ENCODE measurements at places on chromosomes 5 and 9. TPM values are rescaled to one million over a fixed set of nuclear protein-coding genes. Genes with fewer than 3 reads are reported as not detected.

CNTNAP3B gene
- total RNA-seq: 0.80 TPM

WNT8A gene
- total RNA-seq: not detected

- DNase-seq: no peak
These were observed 5.5 kb downstream of the PHF24 start for GRCh38 chr9:34963552-34963951.

DNM1 gene
- total RNA-seq: 1.3 TPM

DNA sequence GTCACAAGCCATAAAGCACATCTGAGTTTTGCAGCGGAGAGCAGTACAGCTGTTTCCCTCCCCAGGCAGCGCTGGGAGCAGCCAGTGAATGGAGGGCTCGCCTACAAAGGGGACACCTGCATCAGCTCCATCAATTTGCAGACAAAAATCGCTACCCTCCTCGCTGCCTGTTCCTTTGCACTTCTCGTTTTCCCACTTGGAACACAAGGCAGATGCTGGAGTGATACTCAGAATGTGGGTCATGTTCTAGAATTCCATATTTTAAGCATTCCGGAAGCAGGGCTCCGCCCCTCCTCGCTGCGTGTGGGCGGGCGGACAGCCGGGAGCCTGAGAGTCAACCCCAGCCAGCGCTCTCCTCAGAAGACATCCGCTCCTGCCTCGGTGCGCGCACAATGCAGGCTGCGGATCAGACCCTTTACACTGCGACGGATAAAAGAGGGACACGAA, 92.1 kb downstream of the LMNB1 start:
- DNase-seq: peak; percentile 35

CBY3 gene
- total RNA-seq: not detected

All from B cell (primary cell).